Activated CD8-positive, alpha-beta memory T cell treated with anti-CD3 and anti-CD28 coated beads for 4 hours (primary cell): ENCODE measurements at places on chromosomes 16 and 17.

- DNase-seq: no peak
Observed at GRCh38 chr17:44356241-44356640, 7.4 kb downstream of the FAM171A2 start.

- no peak for DNase-seq
Observed at GRCh38 chr16:20613481-20614185, 37.5 kb upstream of the ACSM2B start.

GRCh38 chr16:23874613-23875294 is 39.0 kb downstream of the PRKCB start:
- no peak for DNase-seq

- DNase-seq: no peak
Observed at GRCh38 chr16:85392756-85393673, 220.1 kb upstream of the GSE1 start.

DNA sequence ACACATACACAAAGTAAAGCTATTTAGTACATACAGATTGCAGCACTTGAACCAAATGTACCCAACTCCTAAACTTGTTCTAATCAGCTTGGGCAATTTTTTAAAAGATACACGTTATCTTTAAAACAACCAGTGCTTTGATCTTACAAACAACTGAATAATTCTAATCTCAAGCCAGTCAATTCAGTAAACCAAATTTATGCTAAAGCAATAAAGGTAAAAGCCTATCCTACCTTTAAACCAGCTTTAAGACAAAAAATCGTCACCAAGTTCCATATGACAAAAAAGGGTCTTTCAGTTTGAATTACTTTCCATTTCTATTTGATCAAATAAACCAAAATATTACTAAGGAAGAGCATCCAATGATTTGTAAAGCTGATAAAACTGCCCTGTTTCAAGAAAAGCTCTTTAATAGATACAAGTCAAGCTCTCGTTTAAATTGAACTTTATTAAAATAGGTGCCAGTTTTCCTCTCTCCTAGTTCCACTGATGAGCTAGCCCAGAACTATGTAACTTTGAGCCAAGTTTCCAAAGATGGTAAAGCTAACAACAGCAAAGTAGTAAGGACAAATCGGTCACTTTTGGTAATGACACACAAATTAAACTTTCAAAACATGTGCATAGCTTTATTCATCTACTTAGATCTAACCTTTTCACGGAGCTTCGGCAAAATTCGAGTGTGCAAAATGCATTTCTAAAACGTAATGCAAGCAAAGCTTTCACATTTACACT is 10.2 kb downstream of the CRYBA1 start:
- no peak for DNase-seq

DNA sequence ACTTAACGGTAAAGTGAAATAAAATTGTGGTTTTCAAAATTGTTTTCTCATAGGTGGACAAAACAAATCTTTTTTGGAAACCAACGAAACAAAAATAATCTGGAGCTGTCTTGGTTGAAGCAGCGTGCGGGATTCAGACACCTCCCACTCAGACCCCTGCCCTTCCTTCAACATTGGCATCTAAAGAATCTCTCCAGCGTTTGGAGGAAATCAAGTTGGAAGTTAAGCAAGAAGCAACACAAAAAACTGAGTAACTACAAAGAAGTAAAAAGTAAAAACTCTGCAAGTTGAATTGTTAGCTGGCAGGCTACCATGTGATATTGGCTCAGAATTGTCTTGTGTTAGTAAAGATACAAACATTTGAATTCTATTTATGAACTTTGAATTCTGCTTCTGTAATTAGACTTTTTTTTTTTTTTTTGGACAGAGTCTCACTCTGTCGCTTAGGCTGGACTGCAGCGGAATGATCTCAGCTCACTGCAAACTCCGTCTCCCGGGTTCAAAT is 361.0 kb upstream of the PMFBP1 start:
- DNase-seq: no peak

- no peak for DNase-seq
Observed at GRCh38 chr17:42026857-42027589, 7.1 kb downstream of the NKIRAS2 start.

DNA sequence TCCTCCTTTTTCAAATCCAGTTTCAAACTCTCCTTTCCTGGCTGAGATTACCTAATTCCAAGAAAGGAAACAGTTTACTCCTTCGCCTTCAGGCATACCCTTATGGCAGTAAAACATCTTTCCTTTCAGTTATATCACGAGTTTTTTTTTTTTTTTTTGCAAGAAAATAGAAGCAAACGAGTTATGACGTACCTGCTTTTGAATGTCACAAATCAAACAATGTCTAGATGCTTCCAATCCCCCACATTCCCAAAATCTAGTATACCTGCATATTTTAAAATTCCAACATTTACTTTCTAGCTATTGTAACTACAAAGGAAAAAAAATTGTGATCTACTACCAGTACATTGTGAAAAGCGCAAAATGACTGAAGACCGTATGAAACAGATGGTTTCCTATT is 28.9 kb downstream of the GSPT1 start:
- DNase-seq: no peak

GRCh38 chr16:49416001-49416675 is 42.5 kb downstream of the C16orf78 start:
- DNase-seq: no peak

- DNase-seq: no peak
Observed at GRCh38 chr16:19382887-19383816, 34.5 kb upstream of the TMC5 start.

GRCh38 chr17:82328141-82328993 is 5.2 kb downstream of the SECTM1 start:
- DNase-seq: no peak

DNA sequence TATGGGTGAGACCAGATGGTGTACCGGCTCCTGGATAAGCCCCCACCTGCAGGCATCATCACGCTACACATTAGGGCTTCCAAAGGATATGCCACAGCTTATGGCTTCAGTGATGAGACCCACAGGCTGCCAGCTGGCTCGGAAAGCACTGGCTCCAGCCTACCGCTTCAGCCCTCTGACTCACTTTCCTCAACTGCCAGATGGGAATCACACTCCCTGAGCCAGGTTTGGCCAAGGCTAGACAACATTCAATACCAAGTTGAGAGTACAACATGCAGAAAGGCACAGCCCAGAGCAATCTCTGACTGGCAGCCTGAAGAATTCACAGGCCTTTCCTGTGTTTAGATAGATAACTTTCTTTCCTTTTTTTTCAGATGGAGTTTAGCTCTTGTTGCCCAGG is 10.3 kb downstream of the CENPV start:
- DNase-seq: no peak
